ENCODE measurements at places on chromosomes 4 and X.
A peak's percentile ranks its signal among the peaks of the same experiment; 100 is the strongest.

DNA sequence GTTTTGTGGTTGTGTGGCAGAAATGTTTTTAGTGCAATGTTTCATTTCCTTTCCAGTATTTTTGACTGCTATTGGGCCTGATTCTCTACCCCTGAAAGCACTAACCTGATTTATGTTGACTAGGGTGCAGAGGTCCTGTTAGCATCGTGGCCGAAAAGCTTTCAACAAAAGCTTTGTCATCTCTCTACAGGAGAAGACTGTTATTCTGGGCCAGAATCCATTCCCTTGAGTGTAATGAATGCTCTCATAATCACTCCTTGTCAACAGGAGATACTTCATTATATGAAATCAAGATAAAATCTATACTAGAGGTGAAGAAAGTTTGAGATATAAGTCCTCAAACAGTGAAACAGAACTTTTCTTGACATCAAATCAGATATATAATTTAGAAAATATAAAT lies 195.5 kb downstream of the ZNF330 start:
- H3K4me3 ChIP-seq, result no peak overlapping the region
- DNase-seq, result no peak
- H3K27ac ChIP-seq, result no peak overlapping the region
- no peaks in the 10 kb centered on the region for H3K27me3 ChIP-seq
- H3K36me3 ChIP-seq, result no peaks in the 10 kb centered on the region

- DNase-seq, result no peak
- H3K4me1 ChIP-seq, result no peaks in the 10 kb centered on the region
- no peak overlapping the region for H3K27ac ChIP-seq
Measured at GRCh38 chr4:141309874-141310273, 89.2 kb downstream of the ZNF330 start.

DNA sequence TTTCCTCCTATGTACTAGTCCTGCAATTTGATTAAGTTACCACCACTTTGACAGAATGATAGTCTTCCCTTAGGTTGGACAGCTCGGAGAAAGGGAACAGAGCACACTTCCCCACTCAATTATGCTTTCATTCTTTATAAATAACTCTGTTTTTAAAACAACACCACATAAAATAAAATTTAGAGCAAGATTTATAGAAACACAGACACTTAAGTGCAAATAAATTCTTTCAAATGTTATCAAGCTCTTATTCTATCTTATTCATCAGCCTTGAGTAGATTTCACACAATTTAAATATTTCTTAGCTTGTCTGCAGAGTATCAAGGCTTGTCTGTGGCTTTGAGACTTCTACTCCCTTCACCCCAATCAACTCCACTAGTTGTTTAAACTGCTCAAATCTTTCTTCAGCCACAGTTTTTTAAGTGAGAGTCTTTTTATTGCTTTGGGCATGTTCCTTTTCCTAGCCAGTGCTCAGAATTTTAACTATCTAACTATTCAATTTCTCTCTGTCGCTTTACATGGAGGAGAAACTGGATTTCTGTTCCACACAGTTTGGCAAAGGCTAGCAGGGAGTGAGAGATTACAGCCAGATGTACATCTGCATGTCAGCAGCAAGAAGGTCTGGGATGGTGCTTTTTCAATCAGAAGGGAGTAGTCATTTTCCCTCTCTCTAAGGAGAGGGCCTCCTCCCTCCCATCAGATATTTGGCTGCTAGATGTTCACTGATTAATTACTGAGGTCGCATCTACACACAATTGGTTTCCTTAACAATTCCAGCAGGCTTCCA lies 53.1 kb upstream of the PLAC1 start:
- no peaks in the 10 kb centered on the region for H3K4me1 ChIP-seq
- no peaks in the 10 kb centered on the region for H3K27me3 ChIP-seq
- DNase-seq, result no peak
- H3K36me3 ChIP-seq, result no peaks in the 10 kb centered on the region
- H3K4me3 ChIP-seq, result no peak overlapping the region
- no peak overlapping the region for H3K27ac ChIP-seq

DNA sequence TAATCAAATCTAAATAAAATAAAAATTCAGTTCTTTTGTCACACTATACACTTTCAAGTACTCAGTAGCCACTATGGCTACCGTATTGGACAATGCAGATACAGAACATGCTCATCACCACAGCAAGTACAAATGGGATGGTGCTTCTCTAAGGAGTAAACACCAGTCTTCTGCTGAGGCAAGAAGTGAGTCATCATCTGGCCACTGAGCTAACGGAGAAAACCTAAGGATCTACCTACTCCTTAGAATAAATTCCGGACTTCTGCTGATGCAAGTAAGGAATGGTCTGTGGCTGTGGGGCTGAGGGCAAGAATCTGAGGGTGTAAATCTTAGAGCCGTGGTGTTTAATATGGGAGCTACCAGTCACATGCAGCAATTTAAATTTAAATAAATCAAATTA lies 11.3 kb upstream of the RBMXL3 start:
- H3K27me3 ChIP-seq, result no peaks in the 10 kb centered on the region
- no peaks in the 10 kb centered on the region for H3K4me1 ChIP-seq
- H3K4me3 ChIP-seq, result no peak overlapping the region
- no peak overlapping the region for H3K27ac ChIP-seq
- no peak for DNase-seq
- H3K36me3 ChIP-seq, result no peaks in the 10 kb centered on the region

DNA sequence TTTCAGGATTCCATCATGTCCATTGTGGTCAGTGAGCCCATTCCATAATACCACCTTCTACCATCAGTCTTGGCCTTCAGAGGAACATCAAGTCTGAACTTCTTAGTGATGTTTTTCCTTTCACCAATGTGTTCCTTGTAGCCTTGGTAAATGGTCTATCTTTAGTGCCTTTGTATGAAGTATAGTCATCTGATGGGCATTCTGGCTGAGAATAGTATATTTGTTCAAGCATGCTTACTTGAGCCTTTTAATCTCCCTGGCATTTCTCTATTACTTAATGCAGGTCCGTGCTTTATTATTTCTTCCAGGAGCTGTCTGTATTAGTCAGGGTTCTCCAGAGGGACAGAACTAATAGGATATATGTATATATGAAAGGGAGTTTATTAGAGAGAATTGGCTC lies 99.7 kb downstream of the TLL1 start:
- H3K27ac ChIP-seq, result no peak overlapping the region
- no peaks in the 10 kb centered on the region for H3K36me3 ChIP-seq
- no peaks in the 10 kb centered on the region for H3K27me3 ChIP-seq
- no peak overlapping the region for H3K4me3 ChIP-seq
- DNase-seq, result no peak

- H3K36me3 ChIP-seq, result no peaks in the 10 kb centered on the region
- no peak overlapping the region for H3K27ac ChIP-seq
- H3K4me3 ChIP-seq, result no peak overlapping the region
- H3K4me1 ChIP-seq, result no peaks in the 10 kb centered on the region
- no peaks in the 10 kb centered on the region for H3K27me3 ChIP-seq
Measured at GRCh38 chr4:136088211-136088867, 1444.0 kb downstream of the PCDH18 start.

GRCh38 chrX:63561425-63561824 lies 210.3 kb upstream of the SPIN4 start:
- peak overlapping the region; percentile 60 for H3K4me3 ChIP-seq
- peaks cover 3% of the 10 kb centered on the region for H3K4me1 ChIP-seq
- H3K27ac ChIP-seq, result no peak overlapping the region
- no peak for DNase-seq
- no peaks in the 10 kb centered on the region for H3K27me3 ChIP-seq
- H3K36me3 ChIP-seq, result peaks cover 3% of the 10 kb centered on the region

DNA sequence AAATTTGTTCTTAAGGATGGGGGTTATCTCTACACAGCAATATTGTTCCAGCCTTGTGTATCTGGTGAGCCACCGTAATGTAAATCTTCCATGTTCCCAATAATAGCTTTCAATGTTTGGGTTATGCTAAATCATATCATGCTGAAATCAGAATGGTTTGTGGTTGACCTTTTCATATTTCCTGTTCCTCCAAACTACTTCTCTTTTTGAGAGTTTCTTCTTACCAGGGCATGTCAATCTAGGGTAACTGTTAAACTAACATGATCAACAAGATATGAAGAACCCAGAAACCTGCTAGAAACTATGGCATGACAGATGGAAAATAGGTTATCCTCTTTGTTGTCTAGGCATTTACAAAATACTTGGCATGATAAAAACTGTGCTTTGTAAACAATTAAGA lies 22.0 kb downstream of the TNMD start:
- H3K36me3 ChIP-seq, result no peaks in the 10 kb centered on the region
- no peak for DNase-seq
- no peaks in the 10 kb centered on the region for H3K27me3 ChIP-seq
- H3K4me3 ChIP-seq, result no peak overlapping the region
- H3K4me1 ChIP-seq, result no peaks in the 10 kb centered on the region

GRCh38 chr4:70556856-70557255 lies 35.2 kb upstream of the AMBN start:
- H3K4me3 ChIP-seq, result no peak overlapping the region
- no peaks in the 10 kb centered on the region for H3K27me3 ChIP-seq
- no peak overlapping the region for H3K27ac ChIP-seq
- no peak for DNase-seq

- DNase-seq, result no peak
- H3K27me3 ChIP-seq, result no peaks in the 10 kb centered on the region
- H3K4me1 ChIP-seq, result no peaks in the 10 kb centered on the region
- no peaks in the 10 kb centered on the region for H3K36me3 ChIP-seq
- H3K27ac ChIP-seq, result no peak overlapping the region
Measured at GRCh38 chr4:64780664-64781063, 371.4 kb upstream of the TECRL start.

DNA sequence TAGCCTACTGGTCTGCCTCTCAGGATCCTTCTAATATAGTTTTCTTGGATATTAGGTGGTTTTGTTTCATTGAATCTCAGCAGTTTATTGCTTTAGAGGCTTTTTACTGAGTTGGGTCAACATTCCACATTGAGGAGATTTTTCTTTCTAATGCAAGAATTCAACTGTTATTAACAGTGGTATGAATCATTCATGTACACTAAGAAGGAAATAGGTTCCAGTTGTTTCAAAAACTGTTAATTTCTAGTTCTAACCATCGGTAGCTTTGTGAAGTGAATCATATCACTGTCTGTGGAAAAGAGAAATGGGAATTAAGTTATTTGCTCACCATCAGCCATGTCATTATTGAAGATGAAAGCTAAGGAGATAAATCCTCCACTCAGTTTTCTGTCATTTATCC lies 331.5 kb downstream of the RPA4 start:
- no peaks in the 10 kb centered on the region for H3K27me3 ChIP-seq
- no peaks in the 10 kb centered on the region for H3K4me1 ChIP-seq
- H3K36me3 ChIP-seq, result no peaks in the 10 kb centered on the region
- H3K4me3 ChIP-seq, result no peak overlapping the region

GRCh38 chrX:40875476-40875875 lies 140.1 kb upstream of the MED14 start:
- H3K27me3 ChIP-seq, result no peaks in the 10 kb centered on the region
- H3K4me3 ChIP-seq, result no peak overlapping the region
- no peaks in the 10 kb centered on the region for H3K36me3 ChIP-seq
- no peaks in the 10 kb centered on the region for H3K4me1 ChIP-seq
- DNase-seq, result no peak

DNA sequence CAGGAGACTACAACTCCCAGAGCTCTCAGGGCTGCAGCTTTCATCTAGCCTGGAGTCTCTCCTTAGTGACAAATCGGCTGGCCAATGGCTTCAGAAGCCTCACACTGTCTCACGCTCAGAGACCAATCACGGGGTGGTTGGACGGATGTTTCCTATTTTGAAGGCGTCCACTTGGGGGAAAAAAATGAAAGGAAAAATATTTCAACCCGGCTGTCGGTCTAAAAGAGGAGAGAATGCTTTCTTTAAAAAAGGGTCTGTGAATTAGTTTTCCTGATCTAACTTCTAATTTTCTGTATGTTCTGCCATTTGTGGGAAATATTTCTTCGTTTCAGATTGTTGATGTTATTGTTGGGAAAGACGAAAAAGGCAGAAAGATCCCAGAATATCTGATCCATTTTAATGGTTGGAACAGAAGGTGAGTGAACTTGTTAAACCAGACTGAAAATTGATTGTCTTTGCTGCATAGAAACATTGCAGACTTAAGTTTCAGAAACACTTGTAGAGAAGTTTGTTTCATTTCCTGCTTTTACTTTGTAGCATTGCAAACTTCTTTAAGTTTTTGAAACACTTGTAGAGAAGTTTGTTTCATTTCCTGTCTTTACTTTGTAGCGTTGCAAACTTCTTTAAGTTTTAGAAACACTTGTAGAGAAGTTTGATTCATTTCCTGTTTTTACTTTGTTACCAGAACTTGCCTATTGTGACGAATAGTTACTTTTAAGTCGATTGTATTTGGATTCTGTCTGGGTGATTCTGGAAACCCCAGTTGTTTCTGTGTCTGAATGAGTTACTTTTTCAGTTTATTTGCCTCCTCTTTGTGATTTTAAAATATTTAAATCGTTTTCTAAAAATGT lies 1.6 kb downstream of the MSL3 start:
- H3K4me3 ChIP-seq, result peak overlapping the region; percentile 82
- H3K36me3 ChIP-seq, result peaks cover 12% of the 10 kb centered on the region
- peaks cover 9% of the 10 kb centered on the region for H3K4me1 ChIP-seq
- H3K27me3 ChIP-seq, result no peaks in the 10 kb centered on the region

DNA sequence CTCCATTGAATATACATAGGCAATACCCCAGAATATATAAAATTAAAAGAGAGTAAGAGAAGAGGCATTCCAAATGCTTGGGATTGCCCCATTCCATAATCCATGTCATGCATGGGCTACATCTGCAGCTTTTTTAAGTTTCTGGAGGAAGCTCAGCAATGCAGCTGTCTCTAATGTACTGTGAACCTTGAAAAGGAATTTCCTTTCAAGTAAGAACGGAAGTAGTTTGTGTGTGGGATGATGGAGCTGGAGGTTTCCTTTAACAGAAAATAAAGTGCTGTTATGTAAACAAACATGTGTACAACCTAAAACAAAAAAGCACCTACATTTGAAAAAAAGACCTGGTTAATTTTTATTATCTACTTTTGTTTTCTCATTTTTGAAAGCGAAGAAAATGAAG lies 303.5 kb downstream of the BMPR1B start:
- DNase-seq, result no peak
- no peaks in the 10 kb centered on the region for H3K27me3 ChIP-seq
- H3K36me3 ChIP-seq, result no peaks in the 10 kb centered on the region
- H3K27ac ChIP-seq, result no peak overlapping the region
- no peaks in the 10 kb centered on the region for H3K4me1 ChIP-seq

DNA sequence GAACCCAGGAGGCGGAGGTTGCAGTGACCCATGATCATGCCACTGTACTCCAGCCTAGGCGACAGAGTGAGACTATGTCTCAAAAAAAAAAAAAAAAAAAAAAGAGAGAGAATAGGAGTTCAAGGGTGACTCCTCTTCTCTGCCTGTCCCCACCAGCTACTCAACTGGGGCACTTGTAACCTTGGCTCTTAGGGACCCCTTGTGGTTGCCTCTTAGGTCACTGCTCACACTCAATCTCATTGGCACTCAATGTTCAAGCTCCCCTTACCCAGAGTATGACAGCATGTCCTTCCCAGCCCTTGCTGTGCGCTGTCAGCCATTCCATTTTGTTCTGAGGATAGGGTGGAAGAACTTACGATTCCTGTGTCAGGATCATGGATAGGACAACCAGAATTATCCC lies 82.4 kb upstream of the BEND4 start:
- DNase-seq, result no peak
- H3K27me3 ChIP-seq, result no peaks in the 10 kb centered on the region
- H3K36me3 ChIP-seq, result no peaks in the 10 kb centered on the region
- H3K27ac ChIP-seq, result no peak overlapping the region

- no peak for DNase-seq
- H3K4me1 ChIP-seq, result no peaks in the 10 kb centered on the region
- peaks cover 8% of the 10 kb centered on the region for H3K36me3 ChIP-seq
- no peak overlapping the region for H3K27ac ChIP-seq
- H3K4me3 ChIP-seq, result no peak overlapping the region
Measured at GRCh38 chr4:184755278-184755677, 21.4 kb upstream of the CENPU start.

All from effector memory CD4-positive, alpha-beta T cell (primary cell).